ENCODE measurements at places on chromosomes 5 and 9.

GRCh38 chr9:86126998-86127972 lies 27.9 kb upstream of the GOLM1 start:
- no peak for DNase-seq

GRCh38 chr5:132180134-132180745 lies 47.4 kb downstream of the P4HA2 start:
- DNase-seq: peak; percentile 27

DNA sequence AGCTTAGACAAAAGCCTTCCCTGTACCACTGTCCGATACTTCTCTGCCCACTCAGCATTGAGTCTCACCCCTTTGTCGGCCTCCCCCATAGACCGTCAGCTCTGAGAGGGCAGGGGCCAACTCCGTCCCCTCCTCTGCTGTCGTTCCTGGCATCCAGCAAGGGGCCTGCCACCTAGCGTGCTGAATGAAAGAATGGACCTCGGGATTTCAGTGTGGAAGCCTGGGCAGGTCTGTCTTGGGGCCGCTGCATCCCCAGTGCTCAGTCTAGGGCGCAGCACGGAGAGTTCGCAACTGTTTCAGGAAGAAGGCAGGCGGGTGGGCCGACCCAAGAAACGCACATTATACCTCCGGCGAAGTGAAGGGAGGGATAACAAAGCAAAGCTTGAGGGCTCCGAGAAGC lies 1.5 kb upstream of the TOR1B start:
- no peak for DNase-seq

DNA sequence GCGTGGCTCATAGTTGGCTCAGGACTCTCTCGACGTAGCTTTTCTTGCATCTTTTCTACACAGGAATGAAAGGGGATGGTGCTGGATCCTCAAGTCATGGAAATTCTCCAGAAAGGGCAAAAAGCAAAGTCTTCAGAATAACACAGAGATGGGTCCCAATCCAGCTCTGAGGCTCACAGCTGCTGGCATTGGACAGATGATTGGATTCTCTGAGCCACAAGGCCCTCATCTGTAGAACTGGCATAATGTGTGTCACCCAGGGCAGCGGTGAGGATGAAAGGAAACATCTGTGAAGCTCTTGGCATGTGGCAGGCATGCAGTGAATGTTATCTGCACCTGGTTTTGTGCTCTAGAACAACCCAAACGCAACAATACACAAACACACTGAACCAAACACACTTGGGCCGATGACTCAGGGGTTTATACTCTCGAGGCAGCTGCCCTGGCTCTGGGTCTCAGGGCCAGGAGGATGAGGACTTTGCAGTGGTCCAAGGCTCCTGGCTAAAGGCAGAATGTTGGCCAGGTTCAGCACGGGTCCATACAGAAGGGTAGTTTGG lies 64.0 kb upstream of the UBTD2 start:
- no peak for DNase-seq

DNA sequence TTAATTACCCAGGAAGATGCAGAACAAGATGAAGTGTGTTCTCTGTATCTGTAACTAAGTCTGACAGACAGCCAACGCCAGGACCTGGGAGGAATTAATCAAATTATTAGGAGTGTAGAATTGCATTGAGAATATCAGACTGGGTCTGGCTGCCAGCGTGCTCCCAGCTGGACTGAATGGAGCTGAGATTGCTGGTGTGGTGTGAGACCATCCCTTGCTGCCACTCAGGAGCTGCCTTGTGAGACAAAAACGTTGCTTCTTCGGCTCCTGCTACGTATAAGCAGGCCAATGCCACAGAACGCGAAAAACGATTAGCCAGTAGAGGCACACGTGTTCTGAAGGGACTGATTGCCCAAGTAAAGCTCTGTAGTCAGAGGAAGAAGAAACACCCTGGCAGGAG lies 66.8 kb downstream of the AMBP start:
- no peak for DNase-seq

DNA sequence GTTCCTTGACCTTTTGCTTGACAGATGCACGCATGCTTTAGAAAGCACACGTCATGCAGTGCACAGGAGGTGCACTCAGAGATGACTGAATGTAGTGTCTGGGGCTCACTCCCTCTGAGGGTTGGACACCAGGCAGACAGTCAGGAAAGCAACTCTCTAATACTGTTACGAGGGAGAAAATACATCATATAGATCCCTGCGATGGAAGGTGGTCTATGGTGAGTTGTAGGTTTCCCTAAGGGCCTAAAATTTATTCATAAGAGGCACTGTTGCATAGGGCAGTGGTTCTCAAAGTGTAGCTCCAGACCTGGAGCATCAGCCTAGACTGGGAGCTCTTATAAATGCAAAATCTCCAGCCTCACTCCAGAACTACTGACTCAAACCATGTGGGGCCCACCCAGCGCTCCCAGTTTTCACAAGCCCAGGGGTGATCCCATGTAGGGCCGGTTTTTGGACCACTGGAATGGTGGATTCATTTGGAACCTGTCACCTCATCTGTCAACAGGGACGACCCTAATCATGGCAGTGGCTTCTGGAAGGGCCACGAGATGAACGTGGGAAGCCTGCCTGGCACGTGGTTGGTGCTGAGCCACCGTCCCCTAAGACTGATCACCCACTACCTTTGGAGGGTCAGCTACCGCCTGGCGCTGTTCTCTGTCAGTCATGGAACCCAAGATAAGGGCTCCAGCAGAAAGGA lies 16.8 kb upstream of the PHF19 start:
- no peak for DNase-seq

- DNase-seq: no peak
Measured at GRCh38 chr5:59327191-59327980, 566.1 kb downstream of the PDE4D start.

DNA sequence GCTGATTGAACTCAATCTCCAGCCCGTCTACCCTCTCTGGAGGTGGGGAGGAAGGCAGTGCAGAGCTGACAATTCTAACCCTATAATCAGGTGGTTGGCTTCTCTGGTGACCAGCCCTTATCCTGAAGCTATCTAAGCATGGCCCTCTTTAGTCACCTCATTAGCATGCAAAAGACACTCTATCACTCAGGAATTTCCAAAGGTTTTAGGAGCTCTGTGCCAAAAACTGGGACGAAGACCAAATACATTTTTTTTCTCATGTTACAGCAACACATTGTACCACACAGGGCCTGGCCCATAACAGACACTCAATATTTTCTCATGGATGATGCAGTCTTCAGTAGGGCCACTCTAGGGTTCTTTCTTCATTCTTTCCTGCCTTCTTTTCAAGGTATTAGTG lies 118.8 kb upstream of the VLDLR start:
- DNase-seq: no peak

GRCh38 chr9:788777-789176 lies 52.7 kb upstream of the DMRT1 start:
- DNase-seq: no peak

DNA sequence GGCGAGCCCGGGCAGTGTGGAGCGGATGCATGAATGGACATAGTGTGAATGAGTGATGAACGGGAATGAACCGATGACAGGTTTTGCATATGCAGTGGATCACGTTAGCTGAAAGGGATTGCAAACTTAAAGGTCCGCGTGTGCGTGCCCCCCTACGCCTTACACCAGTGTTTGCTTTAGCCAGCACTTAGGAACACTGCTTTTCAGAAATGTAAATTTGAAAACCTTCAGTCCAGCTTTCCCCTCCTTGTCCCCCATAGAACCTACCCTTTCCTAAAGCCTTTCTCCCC lies 692 bp downstream of the PSAT1 start:
- no peak for DNase-seq

GRCh38 chr5:33238826-33239695 lies 201.7 kb upstream of the TARS1 start:
- DNase-seq: no peak

GRCh38 chr9:85224301-85224700 lies 517.5 kb downstream of the AGTPBP1 start:
- no peak for DNase-seq

GRCh38 chr9:111994831-111995458 lies 98.3 kb downstream of the UGCG start:
- DNase-seq: no peak

DNA sequence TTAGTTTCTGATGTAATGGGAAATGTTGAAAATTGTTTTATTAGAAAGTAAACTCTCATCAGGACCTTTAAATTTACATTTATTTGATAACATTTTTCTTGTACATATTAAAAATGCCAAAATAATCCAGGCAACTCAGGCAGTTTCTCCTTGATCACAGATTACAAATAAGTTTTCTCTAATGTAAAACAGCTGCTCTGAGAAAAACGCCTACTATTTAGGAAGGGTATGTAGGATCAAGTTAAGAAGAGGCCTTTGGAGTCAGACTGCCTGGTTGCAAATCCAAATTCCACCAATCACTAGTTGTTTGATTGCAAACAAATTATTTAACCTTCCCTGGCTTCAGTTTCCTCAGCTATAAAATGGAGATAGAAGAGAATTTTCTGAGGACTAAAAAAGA lies 610.8 kb downstream of the PDE4D start:
- DNase-seq: no peak

DNA sequence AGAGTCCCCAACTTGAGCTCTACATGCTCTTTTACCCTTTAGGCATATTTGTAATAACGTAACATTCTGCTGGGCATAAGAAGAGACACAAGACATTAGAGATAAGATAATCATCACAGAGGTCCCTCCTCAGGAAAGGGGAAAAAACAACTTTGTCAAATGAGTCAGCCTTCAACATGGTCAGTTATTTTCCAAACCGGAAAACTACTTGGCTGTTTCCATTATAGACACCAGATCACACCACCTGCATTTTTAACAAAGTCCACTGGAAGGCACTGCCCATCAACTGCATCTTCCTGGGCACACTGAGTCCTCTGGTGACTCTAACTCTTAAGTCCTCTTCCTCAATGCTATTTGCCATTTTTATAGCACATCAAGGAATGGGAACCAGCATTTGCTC lies 221.8 kb downstream of the FAM114A2 start:
- DNase-seq: no peak

- DNase-seq: no peak
Measured at GRCh38 chr9:108086624-108087023, 597.1 kb upstream of the KLF4 start.

GRCh38 chr9:122307925-122308324 lies 43.2 kb downstream of the MRRF start:
- DNase-seq: no peak

GRCh38 chr9:132630811-132631210 lies 39.0 kb downstream of the DDX31 start:
- no peak for DNase-seq

GRCh38 chr9:128116104-128117083 lies 11.1 kb downstream of the PTGES2 start:
- DNase-seq: no peak

- DNase-seq: no peak
Measured at GRCh38 chr5:66860199-66860975, 264.2 kb downstream of the MAST4 start.

DNA sequence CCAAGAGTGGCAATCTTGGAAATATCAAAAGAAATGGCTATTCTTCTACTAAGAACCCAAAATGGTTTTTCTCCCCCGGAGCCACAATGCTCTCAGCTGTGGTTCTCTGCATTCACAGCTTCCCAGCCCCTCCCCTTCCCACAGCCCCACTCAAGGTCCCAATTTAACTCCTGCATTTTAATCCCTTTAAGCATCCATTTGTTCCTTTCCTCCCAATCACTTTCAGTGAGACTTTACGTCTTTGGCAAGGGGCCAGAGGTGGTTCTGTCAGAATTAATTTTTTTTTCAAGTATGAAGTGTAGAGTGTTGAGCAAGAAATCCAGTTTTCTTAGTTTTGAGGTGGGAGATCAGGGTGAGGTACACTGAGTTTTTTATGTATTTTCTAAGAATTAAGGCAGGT lies 256.9 kb downstream of the GLIS3 start:
- DNase-seq: no peak

- no peak for DNase-seq
Measured at GRCh38 chr5:184471-184870, 6.8 kb upstream of the LRRC14B start.

GRCh38 chr5:158292981-158293380 lies 434.0 kb upstream of the CLINT1 start:
- DNase-seq: no peak

GRCh38 chr5:45643056-45643455 lies 53.1 kb downstream of the HCN1 start:
- no peak for DNase-seq

DNA sequence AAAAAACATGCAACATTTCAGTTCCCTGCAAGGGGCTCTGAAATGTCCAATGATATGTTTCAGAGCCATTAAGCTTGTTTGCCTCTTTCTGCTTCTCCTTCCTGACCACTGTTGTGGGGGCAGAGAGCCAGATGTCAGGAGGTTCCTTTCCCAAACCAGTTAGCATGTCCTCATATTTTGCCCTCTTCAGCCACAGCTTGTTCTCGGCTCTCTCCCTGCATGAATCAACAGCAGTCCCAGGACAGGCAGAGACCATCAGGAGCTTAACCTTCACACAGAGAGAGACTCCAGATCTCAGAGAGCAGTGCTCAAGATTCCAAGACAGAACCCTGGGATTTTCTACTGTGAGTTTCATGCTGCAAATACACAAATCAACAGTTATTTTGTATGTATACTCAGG lies 218.5 kb downstream of the COMMD10 start:
- DNase-seq: no peak

DNA sequence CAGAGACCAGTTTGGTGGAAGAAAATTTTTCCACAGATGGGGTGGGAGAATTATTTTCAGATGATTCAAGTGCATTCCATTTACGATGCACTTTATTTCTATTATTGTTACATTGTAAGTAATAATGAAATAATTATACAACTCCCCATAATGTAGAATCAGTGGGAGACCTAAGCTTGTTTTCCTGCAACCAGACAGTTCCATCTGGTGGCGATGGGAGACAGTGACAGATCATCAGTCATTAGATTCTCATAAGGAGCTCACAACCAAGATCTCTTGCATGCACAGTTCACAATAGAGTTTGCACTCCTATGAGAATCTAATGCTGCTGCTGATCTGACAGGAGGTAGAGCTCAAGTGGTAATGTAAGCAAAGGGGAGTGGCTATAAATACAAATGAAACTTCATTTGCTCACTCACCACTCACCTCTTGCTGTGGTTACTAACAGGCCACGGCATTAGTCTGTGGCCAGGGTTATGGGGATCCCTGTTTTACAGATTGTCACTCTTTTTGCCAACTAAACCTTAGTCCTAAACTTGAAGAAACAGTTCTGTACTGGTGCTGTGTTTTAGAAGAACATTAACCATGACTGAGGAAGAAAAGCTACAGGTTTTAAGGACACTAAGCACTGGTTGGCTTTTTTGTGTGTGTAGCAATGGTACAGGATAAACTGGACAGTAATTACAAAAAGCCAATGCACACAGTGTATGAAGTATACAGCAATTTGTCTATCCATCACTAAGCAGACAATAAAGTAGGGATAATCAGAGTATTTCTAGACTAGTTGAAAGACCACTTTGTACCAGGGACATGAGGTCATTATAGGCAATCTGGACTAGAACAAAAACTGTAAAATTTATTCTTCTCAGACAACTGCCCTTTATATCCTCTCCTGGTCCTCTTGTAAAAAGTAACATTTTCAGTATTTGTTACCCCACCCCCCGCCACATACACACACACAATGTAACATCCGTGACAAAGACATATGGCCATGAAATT lies 9.9 kb downstream of the TMEM232 start:
- DNase-seq: no peak

- no peak for DNase-seq
Measured at GRCh38 chr9:14418941-14419937, 105.3 kb upstream of the NFIB start.
